Left lung (tissue), 14 donors: ENCODE measurements at places on chromosomes 3 and 15. TPM values are rescaled to one million over a fixed set of nuclear protein-coding genes. Genes with fewer than 3 reads are reported as not detected.
A peak's percentile ranks its signal among the peaks of the same experiment; 100 is the strongest.

Gene ASB14
- total RNA-seq, result 0.13 TPM

Gene C3orf49
- not detected for total RNA-seq

Gene FGF7
- total RNA-seq, result 31.8 TPM

Gene SPTSSB
- not detected for total RNA-seq

Gene FRMD4B
- 49.0 TPM for total RNA-seq

Gene POU1F1
- not detected for total RNA-seq

GRCh38 chr3:5389057-5389456 is 201.6 kb downstream of the EDEM1 start:
- H3K27me3 ChIP-seq, result no peaks in the 10 kb centered on the region
- no peak for DNase-seq
- H3K4me1 ChIP-seq, result no peaks in the 10 kb centered on the region
- no peak overlapping the region for H3K27ac ChIP-seq
- H3K36me3 ChIP-seq, result no peaks in the 10 kb centered on the region
- H3K4me3 ChIP-seq, result no peak overlapping the region

DNA sequence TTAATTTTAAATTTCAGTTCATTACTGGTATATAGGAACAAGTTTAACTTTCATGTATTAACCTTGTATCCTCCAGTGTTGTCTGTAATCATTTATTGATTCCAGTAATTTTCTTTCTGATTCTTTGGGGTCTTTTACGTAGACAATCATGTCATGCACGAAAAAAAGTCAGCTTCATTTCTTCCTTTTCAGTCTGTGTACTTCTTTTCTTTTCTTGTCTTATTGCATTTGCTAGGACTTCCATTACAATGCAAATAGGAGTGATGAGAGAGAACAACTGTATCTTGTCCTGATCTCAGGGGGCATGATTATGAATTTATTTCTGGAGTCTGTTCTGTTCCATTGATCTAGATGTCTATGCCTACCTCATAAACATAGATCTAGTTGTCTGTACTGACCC is 56.5 kb downstream of the STT3B start:
- no peaks in the 10 kb centered on the region for H3K36me3 ChIP-seq
- no peak overlapping the region for H3K4me3 ChIP-seq
- H3K4me1 ChIP-seq, result no peaks in the 10 kb centered on the region
- H3K27ac ChIP-seq, result no peak overlapping the region
- DNase-seq, result no peak

GRCh38 chr3:59486520-59486919 is 436.7 kb upstream of the CFAP20DC start:
- no peak overlapping the region for H3K4me3 ChIP-seq
- H3K36me3 ChIP-seq, result no peaks in the 10 kb centered on the region
- no peak overlapping the region for H3K27ac ChIP-seq
- no peak for DNase-seq
- H3K4me1 ChIP-seq, result no peaks in the 10 kb centered on the region

GRCh38 chr3:10274601-10275000 is 18.1 kb downstream of the GHRL start:
- H3K4me1 ChIP-seq, result peaks cover 26% of the 10 kb centered on the region
- no peak overlapping the region for H3K4me3 ChIP-seq
- H3K27me3 ChIP-seq, result no peaks in the 10 kb centered on the region
- DNase-seq, result no peak
- peaks cover 78% of the 10 kb centered on the region for H3K36me3 ChIP-seq
- no peak overlapping the region for H3K27ac ChIP-seq

DNA sequence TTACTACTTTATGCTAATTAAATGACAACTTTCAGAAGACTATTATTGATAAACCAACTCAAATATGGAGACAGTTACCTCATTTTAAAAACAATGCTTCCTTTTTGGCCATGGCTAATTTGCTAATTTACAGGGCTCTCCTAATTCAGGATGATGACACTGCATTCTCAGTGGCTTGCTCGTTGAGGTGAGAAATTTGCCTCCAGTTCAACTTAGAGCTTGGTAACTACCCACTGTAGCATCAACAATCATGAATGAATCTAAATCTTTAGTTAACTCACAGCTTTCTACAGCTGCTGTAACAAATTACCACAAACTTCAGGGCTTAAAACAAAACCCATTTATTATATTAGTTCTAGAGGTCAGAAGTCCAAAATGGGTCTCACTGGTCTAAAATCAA is 14.0 kb downstream of the PBRM1 start:
- no peak overlapping the region for H3K4me3 ChIP-seq
- DNase-seq, result no peak
- H3K4me1 ChIP-seq, result peaks cover 30% of the 10 kb centered on the region
- H3K27ac ChIP-seq, result peak overlapping the region; percentile 80

GRCh38 chr3:61650719-61651410 is 89.5 kb downstream of the PTPRG start:
- H3K27ac ChIP-seq, result no peak overlapping the region
- no peak overlapping the region for H3K4me3 ChIP-seq
- no peak for DNase-seq
- H3K4me1 ChIP-seq, result no peaks in the 10 kb centered on the region

DNA sequence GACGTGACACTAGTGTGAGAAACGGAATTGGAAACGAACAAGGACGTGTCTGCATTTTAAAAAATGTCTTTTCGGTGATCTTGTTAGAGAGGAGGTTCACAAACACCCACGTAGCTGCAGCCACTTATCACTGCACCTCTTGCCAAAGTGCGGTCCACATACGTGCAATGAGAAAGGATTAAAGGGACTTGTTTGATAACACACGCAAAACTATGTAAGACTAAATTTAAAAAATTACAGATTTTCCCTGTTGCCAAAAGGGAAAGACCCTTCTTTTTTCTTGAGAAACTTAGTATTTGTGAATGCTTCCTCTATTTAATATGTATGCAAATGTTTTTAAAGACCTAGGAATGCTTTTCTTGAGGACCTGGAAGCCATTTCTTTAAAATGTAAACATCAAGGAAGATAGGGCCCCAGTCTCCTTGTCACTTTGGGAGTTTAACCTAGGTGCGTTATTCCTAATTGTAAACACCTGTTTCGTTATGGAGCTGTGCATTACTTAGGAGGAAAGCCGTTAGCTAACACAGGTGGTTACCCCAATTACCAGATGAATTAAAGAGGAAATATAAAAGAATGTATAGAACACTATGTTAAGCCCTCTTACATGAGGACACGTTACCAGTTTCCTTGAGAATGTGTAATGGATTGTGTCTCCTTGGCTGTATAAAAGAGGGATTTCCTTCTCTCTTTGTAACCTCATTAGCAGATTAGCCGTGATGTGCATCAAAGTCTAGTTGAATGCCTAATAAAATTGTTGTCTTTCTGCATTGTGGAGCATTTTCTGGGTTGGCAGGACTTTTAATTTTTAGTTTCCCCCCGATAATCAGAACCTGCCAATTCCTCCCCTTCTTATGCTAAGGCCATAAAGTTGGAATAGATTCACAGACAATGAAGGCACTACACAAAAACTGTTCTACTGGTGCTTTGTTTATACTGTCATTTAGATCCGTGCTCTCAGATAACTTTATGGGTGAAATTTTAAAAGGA is 1.0 kb downstream of the LEKR1 start:
- DNase-seq, result no peak
- H3K4me3 ChIP-seq, result peak overlapping the region; percentile 69
- no peaks in the 10 kb centered on the region for H3K27me3 ChIP-seq

DNA sequence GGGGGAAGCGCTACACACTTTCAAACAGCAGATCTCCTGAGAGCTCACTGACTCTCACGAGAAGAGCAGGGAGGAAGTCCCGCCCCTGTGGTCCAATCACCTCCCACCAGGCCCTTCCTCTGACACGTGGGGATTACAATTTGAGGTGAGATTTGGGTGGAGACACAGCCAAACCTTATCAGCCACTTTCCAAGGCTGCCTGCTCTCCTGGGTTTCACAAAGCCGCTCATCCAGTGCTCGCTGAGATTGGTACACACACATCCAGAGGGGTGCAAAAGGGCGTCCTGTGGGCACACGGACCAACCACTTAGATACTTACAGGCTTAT is 23.1 kb downstream of the XXYLT1 start:
- no peak overlapping the region for H3K4me3 ChIP-seq
- no peaks in the 10 kb centered on the region for H3K4me1 ChIP-seq
- H3K27ac ChIP-seq, result no peak overlapping the region
- H3K27me3 ChIP-seq, result no peaks in the 10 kb centered on the region

GRCh38 chr3:112089956-112090886 is 4.0 kb downstream of the C3orf52 start:
- H3K4me3 ChIP-seq, result no peak overlapping the region
- no peak for DNase-seq
- H3K4me1 ChIP-seq, result peaks cover 26% of the 10 kb centered on the region
- H3K27me3 ChIP-seq, result peaks cover 48% of the 10 kb centered on the region
- H3K27ac ChIP-seq, result peak overlapping the region; percentile 43

DNA sequence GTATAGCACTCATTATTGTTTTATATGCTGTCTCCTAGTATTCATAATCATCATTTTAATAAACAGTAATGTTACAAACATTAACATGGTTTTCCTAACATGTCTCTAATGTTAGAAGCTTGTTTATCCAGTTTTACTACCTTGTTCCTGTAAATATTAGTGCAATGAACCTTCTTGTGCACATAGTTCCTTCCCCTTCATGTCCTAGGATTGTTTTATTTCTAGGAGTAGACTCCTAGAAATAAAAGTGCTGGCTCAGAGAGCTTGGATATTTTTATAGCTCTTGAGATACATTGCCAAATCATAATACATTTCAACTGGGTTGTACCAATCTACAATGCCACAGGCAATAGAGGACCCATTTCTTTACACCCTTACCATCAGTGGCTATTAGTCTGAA is 161.3 kb downstream of the SV2B start:
- no peak overlapping the region for H3K27ac ChIP-seq
- no peak for DNase-seq
- no peaks in the 10 kb centered on the region for H3K27me3 ChIP-seq
- H3K36me3 ChIP-seq, result no peaks in the 10 kb centered on the region
- H3K4me1 ChIP-seq, result peaks cover 21% of the 10 kb centered on the region
- no peak overlapping the region for H3K4me3 ChIP-seq

DNA sequence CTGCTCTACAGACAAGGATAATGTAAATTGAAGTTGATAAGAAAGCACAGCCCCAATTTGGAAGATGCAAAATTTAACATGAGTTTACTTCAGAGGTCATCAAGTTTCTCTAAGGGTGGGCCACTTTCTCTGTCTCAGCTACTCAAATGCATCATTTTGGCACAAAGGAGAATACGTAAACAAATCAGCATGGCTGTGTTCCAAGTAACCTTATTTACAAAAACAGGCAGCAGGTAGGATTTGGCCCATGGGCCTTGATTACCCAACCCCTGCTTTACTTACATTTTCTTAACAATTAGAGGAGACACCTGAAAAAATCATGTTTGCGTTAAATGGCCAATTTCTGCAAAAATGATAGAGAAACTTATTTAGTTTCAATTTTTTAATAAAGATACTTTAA is 181.7 kb downstream of the GBE1 start:
- no peaks in the 10 kb centered on the region for H3K36me3 ChIP-seq
- no peak overlapping the region for H3K27ac ChIP-seq
- no peak overlapping the region for H3K4me3 ChIP-seq
- DNase-seq, result no peak

DNA sequence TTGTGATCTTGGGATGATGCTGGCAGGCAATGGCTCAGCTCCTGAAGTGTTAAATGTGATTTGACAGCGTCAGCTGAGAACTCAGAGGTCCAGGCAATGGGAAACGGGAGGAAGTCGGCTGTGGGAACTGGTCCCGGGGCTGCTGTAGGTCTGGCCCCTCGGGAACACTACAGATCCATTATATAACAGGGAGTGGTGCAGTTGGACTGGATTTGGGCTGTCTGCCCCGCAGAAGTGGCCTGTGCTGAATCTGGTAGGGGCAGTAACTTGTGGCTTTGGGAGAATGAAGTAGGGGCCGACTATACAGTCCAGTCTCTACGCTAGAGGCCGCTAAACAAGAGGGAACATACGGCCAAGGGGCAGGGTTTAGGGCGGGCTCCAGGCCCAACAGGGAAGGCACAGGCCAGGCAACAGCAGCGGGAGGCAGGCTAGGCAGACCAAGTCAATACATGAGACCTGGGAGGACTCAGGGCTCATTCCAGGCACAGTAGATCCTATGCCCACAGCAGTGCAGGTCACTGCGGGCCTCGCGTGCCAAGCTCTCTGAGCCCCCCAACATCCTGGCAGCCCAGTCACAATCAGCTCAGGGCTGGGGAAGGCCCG is 20.3 kb upstream of the IL16 start:
- H3K27ac ChIP-seq, result peak overlapping the region; percentile 11
- no peak for DNase-seq
- H3K36me3 ChIP-seq, result no peaks in the 10 kb centered on the region
- peaks cover 4% of the 10 kb centered on the region for H3K27me3 ChIP-seq
- H3K4me3 ChIP-seq, result no peak overlapping the region
- no peaks in the 10 kb centered on the region for H3K4me1 ChIP-seq

- DNase-seq, result peak; percentile 69
- peaks cover 7% of the 10 kb centered on the region for H3K4me1 ChIP-seq
- no peak overlapping the region for H3K27ac ChIP-seq
- no peaks in the 10 kb centered on the region for H3K36me3 ChIP-seq
Observed at GRCh38 chr3:63343674-63344073, 65.6 kb downstream of the SYNPR start.

- no peak overlapping the region for H3K27ac ChIP-seq
- DNase-seq, result no peak
- no peaks in the 10 kb centered on the region for H3K27me3 ChIP-seq
- no peak overlapping the region for H3K4me3 ChIP-seq
- no peaks in the 10 kb centered on the region for H3K4me1 ChIP-seq
Observed at GRCh38 chr3:176262071-176262470, 935.2 kb downstream of the TBL1XR1 start.

DNA sequence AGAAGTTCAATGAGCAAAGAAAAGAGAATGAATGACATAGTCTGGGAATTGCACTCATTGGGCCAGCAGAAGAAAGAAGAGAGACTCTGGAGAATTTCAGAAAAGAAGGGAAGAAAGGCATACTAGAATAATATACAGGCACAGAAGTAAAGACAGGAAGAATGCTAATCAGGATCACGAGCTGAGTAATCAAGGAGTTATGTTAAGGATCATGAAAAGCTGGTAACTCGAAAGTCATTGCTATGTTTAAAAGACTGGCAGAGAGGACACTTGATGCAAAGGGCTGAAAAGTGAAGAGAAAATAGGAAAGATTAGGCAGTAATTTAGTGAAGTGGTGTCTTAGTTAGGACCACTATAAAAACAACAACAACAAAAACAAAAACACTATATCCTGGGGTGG is 284.1 kb downstream of the ZBBX start:
- no peaks in the 10 kb centered on the region for H3K27me3 ChIP-seq
- no peak overlapping the region for H3K27ac ChIP-seq
- no peak overlapping the region for H3K4me3 ChIP-seq
- no peaks in the 10 kb centered on the region for H3K36me3 ChIP-seq
- DNase-seq, result no peak

- no peak overlapping the region for H3K4me3 ChIP-seq
- peaks cover 15% of the 10 kb centered on the region for H3K4me1 ChIP-seq
- DNase-seq, result no peak
- H3K27me3 ChIP-seq, result peaks cover 11% of the 10 kb centered on the region
Observed at GRCh38 chr15:38076786-38077185, 142.3 kb downstream of the TMCO5A start.

GRCh38 chr3:188274249-188274915 is 120.4 kb downstream of the LPP start:
- no peaks in the 10 kb centered on the region for H3K36me3 ChIP-seq
- DNase-seq, result no peak
- no peak overlapping the region for H3K4me3 ChIP-seq
- no peak overlapping the region for H3K27ac ChIP-seq
- peaks cover 34% of the 10 kb centered on the region for H3K4me1 ChIP-seq
- H3K27me3 ChIP-seq, result no peaks in the 10 kb centered on the region
